ENCODE measurements at places on chromosomes 4 and X.

GRCh38 chr4:183328832-183329231 is 6.6 kb upstream of the CLDN24 start:
- no peak for DNase-seq

DNA sequence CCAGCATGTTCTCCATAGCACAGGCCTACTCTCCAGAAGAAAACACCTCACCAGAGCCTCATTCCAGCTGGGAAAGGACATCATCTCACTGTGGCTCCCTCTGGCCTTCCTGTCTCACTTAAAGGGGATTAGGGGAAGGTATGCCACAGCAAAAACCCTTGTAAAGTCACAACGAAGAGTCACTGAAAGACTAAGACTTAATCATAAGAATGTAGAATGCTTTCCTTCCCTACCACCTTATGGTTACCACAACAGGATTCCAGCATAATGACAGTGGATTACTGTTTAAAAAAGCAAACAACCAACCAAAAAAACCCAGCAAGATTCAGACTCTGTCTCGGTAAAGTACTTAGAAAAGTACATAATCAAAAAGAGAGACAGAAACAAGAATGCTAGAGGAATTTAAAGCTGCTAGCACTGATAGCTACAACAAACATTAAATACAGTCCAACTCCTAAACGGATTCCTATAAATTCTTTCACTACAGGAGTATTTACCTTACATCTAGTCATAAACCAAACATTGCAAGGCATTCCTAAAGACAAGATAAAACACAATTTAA is 75.1 kb downstream of the BANK1 start:
- no peak for DNase-seq

DNA sequence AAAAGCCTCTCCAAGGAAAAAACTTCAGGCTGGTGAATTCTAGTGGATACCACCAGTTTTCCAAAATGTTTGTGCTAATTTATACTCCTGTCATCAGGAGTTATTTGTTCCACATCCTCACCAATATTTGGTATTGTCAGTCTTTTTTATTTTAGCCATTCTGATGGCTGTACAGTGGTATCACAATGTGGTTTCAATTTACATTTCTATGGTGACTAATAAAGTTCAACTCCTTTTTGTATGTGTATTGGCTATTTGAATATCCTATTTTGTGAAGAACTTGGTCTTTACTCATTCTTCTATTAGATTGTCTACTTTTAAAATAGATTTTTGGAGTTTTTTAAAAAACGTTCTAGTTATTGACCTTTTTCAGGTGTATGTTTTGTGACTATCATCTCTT is 33.0 kb upstream of the FRAS1 start:
- no peak for DNase-seq

DNA sequence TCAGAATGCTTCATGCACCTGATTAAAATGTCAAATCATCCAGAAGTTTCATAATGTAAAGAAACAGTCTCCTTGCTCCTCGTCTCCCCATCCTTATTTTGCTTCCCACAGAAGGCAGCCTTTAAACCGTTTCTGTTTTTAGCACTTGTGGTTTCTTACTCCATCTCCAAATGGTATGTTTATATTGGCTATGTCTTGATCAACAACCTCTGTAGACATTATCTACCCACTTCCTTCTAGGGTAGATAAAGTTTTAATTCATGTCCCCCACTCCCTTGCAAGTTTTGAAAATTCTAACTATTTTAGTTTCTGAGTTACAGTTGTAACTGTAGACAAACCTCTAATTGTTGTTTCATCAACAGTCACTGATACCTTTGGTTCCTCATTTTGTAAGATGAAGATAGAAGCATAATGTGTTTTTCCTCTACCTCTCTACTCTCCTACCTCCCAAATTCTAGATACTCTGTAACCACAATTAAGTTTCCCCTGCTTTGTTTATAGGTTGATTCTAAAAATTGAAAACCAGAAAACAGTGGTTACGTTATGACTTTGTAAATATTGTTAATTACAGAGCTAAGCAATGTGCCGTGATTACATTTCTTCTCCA is 291.7 kb upstream of the GATB start:
- no peak for DNase-seq

- DNase-seq: no peak
These were observed 217.9 kb upstream of the KLHL4 start for GRCh38 chrX:87299563-87300160.

All from iPS-NIHi11 (cell line).